ENCODE measurements at places on chromosomes 3 and 15.
A peak's percentile ranks its signal among the peaks of the same experiment; 100 is the strongest.

DNA sequence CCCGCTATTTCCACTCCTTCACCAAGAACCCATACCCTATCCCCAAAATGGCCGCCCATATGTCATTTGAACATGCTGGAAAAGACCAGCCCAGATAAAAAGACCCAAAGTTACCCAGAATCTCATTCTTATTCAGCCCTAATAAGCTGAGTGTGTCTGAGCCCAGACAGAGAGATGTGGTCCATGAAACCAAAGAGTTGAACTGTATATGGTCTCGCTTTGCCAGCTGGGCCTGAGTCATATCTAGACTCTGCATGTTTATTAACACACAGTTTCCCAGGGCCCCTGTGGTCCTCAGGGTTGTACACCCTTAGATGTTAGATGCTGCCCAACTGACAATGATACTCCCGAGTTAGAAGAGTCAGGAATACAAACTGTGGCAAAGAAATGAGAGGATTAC lies 201.9 kb upstream of the STRIT1 start:
- no peak for DNase-seq

- no peak for DNase-seq
Observed at GRCh38 chr3:128929364-128929763, 49.9 kb downstream of the ACAD9 start.

DNA sequence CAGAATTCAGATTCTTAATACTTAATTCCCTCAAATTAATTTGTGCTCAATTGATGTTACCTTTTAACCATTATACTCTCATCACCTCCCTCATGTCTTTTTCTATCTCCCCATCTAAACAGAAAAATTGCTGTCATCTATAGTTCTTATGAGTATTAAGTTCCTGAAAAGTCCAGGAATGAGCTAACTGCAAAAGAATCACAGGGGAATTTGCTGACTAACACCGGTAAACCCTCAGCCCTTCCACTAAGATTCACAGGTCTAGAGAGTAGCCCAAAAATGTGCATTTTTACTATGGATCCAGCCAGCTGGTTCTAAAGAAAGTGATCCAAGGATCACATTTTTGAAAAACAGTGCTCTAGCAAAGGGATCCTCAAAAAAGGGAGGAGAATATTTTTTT lies 67.0 kb downstream of the SETD2 start:
- peak; percentile 35 for DNase-seq

GRCh38 chr15:37057256-37057655 lies 43.1 kb downstream of the MEIS2 start:
- DNase-seq = no peak

GRCh38 chr15:41354371-41354770 lies 21.7 kb downstream of the NUSAP1 start:
- DNase-seq = no peak

- peak; percentile 82 for DNase-seq
Observed at GRCh38 chr3:196339493-196340254, 1.5 kb upstream of the TM4SF19 start.

DNA sequence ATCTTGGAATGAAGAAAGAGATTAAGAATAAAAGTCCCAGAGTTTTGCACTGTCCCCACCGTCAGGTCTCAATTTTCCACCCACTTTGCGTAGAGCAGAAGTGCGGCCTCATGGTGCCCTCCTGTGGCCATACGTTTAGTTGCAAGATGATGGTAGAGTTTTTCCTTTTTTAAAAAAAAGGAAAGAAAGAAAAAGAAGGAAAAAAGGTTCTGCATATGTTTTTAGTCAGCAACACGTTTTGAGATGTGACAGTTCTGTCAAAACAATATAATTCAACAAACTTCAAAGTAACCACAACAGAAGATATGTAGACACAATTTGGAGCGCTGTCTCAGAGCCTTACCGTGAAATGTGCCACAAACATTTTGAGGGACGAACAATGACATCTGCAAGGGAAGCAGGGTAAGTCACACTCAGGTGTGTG lies 24.6 kb downstream of the EBLN2 start:
- peak; percentile 64 for DNase-seq

DNA sequence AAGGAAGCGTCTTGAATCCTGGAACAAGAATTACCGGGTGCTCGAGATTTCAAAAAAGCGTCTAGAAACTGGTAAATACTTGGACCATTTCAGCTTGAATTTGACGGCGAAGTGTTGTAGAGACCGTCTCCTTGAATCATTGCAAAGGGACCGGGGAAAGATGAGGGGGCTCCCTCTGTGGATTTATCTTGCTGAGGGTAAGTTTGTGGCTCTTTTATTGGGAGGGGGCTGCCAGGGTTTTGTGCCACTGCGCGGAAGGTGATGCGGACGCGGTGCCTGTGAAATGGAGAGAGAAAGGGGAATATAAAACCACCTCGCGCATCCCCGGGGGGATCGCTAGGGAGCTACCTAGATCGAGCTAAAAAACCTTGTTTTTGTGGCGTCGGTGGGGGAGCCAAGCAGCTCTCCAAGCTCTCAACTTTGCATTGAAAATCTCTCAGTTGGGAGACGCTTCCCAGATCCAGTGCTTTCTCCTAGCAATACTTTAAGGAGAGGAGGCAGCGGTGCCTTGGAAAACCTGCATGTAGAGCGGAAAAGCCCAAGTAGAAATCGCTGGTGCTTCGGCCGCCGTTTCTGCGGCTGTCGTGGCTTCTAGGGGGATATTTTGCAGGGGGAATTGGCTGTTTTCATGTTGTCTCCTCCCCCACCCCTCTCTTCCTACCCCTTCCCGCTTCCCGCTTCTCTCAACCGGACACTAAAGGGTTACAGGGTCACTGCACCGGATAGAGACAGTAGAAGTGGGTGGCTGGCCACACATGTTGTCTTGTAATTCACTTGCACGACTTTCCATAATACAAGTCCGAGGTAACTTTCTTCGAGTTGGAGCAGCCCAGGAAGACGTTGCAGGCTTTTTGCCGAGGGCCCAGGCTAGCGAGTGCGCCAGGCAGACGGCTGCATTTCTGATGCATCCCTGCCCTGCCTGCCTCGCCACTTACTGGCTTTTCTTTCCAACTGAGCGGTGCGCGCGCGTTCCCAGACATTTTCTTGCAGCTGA lies 187.6 kb downstream of the NLGN1 start:
- no peak for DNase-seq

DNA sequence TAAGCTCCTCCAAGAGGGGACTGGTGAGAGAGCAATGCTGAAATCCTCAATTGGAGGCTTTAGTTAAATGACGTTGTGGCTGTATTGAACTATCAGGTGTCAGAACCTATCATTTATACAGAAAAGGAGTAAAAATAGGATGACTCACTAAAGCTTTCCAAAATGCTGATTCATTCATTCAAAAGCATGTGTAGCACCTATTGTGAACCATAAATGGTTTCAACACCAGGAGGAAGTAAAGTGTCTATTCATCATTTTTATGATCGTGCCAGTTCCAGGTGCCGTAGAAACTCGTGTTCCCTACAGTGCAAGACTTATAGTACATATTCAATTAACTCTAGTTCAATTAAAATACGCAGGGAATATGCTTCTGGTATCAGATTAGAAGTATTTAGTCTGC lies 66.5 kb upstream of the ARRDC4 start:
- DNase-seq = no peak

DNA sequence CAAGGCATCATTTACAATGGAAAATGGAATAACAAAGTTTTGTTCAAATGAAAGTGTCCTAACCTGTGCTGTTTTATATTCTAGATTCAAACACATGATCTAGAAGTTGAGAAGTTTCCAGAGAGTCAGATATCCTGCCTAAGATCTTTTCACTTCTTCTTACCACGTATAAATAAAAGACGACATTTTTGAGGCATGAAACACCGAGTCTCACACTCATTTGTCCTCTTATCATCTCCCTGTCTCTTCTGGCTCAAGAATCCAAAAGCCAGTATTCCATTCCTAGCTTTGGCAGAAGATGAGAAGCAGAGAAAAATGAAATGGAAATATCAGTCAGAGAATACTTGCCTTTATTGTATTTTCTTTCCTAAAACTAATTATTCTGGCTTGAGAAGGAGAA lies 738.6 kb upstream of the NR2F2 start:
- no peak for DNase-seq

GRCh38 chr3:62587169-62587568 lies 213.8 kb upstream of the FEZF2 start:
- no peak for DNase-seq

- DNase-seq = no peak
Observed at GRCh38 chr3:142013993-142014392, 135.4 kb downstream of the TFDP2 start.

DNA sequence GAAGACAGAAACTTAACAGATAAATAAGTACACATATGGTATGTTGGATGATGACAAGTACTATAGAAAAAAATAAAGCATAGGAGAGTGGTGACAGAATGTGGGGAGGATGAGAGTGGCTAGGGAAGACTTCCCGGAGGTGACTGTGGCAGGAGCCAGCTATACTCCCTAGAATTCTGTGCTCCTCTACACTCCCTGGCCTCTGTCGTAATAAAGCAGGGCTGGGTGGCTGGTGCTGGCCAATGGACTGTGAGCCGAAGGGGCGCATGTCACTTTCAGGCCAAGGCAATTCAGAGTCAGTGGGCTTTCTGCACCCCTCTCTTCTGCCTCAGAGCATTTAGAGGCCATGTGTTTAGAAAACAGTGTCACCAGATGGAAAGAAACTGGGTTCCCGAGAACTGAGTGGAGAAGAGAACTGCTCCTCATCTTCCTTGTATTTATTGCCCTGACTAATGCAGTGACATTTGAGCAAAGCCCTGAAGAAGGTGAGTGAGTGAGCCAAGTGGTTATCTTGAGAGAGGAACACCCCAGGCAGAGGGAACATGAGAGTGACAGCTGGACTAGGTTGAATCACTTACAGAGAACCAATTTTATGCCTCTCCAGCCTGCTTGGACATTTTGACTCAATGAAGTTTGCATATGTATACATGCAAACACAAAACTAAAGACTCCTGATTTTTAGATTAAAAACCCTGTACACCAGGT lies 5.2 kb upstream of the VPS8 start:
- DNase-seq = no peak
